Lower lobe of right lung (tissue), 2 donors: ENCODE measurements at places on chromosomes 4 and X. TPM values are rescaled to one million over a fixed set of nuclear protein-coding genes. Genes with fewer than 3 reads are reported as not detected.

TBCK gene
- total RNA-seq: 45.7 TPM

DNA sequence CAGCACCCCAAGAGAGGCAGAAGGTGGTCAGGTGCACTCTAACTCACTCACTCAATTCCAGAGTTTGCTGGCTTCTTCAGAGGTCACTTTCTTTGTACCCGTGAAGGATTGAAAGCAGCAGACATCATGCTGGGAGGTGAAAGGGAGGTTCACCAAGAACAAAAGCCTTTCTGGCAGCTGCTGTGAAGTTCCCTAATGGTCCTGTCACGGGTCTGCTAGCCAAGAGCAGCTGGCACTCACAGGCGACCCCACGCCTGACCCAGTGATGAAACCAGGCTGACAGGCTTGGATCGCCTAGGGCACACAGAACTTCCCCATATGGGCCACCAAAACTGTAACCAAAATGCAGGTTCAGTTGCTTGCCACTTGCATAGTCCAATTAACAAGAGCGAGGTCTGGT lies 11.8 kb downstream of the NUDT11 start:
- no peaks in the 10 kb centered on the region for H3K27me3 ChIP-seq
- no peaks in the 10 kb centered on the region for H3K4me1 ChIP-seq
- no peak for DNase-seq
- H3K36me3 ChIP-seq: no peaks in the 10 kb centered on the region
- H3K27ac ChIP-seq: no peak overlapping the region

GRCh38 chrX:102711872-102712215 lies 404 bp upstream of the GPRASP2 start:
- no peaks in the 10 kb centered on the region for H3K36me3 ChIP-seq
- no peak overlapping the region for H3K27ac ChIP-seq
- H3K4me1 ChIP-seq: no peaks in the 10 kb centered on the region

NSDHL gene
- total RNA-seq: 18.1 TPM

PNMA6A gene
- 1.2 TPM for total RNA-seq
